ENCODE measurements at places on chromosomes 13 and 19. TPM values are rescaled to one million over a fixed set of nuclear protein-coding genes. Genes with fewer than 3 reads are reported as not detected.

GRCh38 chr13:25871389-25872125 lies 180.3 kb downstream of the SHISA2 start:
- no peak for DNase-seq

The LTBP4 gene
- 45.4 TPM for total RNA-seq

DNA sequence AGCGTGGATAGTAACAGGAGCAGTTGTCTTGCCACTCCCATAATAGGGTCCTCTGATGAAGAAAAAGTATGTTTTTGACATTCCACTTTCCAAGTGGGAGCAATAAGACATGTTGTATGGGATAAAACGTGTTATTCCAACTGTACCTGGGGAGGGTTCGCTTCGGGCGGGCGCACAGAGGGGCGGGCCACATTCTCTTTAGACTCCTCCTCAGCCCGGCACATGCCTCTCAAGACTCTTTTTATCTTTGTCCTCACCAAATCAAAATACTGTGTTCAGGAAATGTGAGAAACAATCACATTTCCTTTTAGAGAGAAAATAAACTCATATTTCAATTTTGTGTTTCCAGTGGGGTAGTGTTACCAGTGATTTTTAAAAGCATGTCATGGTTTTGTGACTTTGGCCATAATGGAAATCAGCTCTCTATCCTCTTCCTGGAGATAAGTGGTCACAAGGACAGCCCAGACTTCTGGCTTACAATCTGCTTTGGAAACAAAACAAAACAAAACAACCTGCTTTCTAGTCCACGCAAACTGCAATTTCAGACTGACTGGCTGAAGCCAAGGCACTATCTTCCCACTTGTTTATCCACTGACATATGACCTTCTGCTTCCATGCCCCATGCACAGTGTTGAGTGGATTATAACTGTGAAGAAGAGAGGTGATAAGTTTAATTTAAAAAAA lies 276.1 kb downstream of the NALCN start:
- no peak for DNase-seq

The DUXA gene
- not detected for total RNA-seq

GRCh38 chr19:8893419-8893818 lies 61.2 kb downstream of the MBD3L1 start:
- no peak for DNase-seq

DNA sequence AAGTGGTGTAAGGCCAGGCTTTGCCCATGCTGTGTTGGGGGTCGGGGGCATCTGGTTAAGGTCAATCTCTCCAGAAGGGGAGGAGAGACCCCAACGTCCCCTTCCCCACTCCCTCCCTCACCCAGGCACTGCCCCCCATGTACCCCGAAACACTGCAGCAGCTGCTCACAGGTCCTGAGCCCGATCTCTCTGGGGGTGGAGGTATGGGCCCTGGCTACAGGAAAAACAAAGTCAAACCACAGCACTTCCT lies 10.2 kb downstream of the CAPN12 start:
- peak; percentile 22 for DNase-seq

GRCh38 chr13:94063096-94063495 lies 416.4 kb downstream of the DCT start:
- no peak for DNase-seq

DNA sequence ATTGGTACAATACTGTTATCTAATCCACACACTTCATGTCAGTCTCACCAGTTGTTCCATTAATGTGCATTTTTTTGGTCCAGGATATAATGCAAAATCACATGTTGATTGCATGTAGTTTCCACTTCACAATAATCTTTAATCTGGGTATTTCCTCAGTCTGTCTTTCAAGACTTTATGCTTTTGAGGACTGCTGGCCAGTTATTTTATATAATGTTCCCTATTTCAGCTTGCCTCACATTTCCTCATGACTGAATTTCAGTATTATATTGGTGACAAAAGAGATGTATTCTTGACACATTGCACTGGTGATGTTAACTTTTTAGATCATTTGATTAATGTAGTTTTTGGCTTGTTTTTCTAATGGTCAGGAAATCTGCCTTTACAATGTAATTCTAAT lies 368.3 kb downstream of the IRS2 start:
- DNase-seq, result no peak

- DNase-seq, result peak; percentile 84
These were observed 13.4 kb upstream of the C19orf33 start for GRCh38 chr19:38290631-38291147.

The ZNF132 gene
- total RNA-seq, result 2.0 TPM

DNA sequence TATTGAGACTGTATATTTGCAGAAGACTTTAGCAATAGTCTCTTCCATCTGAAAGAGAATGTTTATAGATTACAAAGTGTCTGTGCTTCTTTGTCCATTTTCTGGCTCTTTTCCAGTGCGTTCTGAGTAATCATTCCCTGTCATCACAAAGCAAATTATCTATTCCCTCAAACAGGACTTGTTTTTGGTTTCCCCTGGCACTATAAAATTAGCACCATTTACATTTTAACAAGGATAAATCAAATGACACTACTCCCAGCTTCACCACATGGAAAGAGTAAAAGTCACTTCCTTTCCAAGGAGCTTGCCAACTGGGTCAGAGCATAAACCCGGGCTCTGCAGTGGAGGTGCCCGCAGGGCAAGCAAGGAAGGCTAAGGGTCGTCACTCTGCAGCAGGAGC lies 88.1 kb downstream of the SHISA2 start:
- no peak for DNase-seq

The PDS5B gene
- 11.2 TPM for total RNA-seq

The OR7D2 gene
- total RNA-seq, result not detected

- no peak for DNase-seq
These were observed 7.7 kb downstream of the KDM4B start for GRCh38 chr19:4976401-4977298.

- no peak for DNase-seq
These were observed 368.0 kb downstream of the FGF14 start for GRCh38 chr13:102033857-102034331.

- no peak for DNase-seq
These were observed 68.2 kb upstream of the MED4 start for GRCh38 chr13:48163061-48163460.

The SIAH3 gene
- 0.03 TPM for total RNA-seq

- no peak for DNase-seq
These were observed 855 bp downstream of the LYL1 start for GRCh38 chr19:13101590-13102415.

The FOXA3 gene
- total RNA-seq, result 27.5 TPM

DNA sequence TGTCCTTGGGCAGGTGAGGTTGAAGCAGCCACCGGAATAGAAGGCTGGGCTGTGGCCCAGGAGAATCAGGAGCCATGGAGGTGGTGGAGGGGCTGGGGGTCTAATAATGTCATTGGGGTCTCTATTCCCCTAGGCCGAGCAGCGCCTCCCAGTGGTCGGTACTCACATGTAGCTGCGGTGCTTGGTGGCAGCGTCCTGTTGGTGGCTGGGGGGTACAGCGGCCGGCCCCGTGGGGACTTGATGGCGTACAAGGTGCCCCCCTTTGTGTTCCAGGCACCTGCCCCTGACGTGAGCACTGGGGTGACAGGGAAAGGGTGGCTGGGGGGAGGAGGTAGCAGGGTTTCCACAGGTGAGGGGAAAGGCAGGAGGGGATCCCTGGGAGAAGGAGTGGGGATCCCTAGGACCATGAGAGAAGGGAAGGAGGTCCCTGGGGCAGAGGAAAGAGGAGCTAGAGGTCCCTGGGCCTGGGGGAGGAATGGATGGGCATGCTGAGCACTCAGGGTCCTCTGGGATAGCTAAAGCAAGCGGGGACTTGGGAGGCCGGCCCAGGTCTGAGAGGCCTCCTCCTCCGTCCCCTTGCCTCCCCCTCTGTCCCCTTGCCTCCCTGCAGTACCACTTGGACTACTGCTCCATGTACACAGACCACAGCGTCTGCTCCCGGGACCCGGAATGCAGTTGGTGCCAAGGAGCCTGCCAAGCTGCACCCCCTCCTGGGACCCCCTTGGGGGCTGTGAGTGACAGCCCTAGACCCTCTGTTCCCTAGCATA lies 18.1 kb downstream of the MEGF8 start:
- no peak for DNase-seq

The STOML3 gene
- not detected for total RNA-seq

DNA sequence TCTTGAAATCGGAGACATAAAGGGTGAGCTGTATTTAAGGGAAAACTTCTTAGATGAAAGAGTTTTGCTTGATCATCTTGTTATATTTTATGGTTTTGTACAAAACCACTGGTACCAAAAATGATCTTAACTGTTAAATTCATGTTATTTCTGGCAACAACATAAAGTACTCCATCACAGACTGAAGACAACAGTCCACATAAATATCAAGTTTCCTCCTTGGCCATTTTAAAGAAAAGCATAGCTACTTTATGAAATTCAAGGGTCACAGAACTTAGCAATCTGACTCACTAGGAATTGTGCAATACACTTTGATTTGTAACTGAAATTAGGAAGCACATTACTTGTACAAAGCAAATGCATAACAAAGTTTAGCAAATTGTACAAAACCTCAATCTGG lies 66.3 kb downstream of the TBC1D4 start:
- no peak for DNase-seq

The TSHZ3 gene
- 3.2 TPM for total RNA-seq

The CEACAM3 gene
- total RNA-seq, result not detected

GRCh38 chr19:39430675-39431593 lies 4.8 kb downstream of the RPS16 start:
- no peak for DNase-seq

DNA sequence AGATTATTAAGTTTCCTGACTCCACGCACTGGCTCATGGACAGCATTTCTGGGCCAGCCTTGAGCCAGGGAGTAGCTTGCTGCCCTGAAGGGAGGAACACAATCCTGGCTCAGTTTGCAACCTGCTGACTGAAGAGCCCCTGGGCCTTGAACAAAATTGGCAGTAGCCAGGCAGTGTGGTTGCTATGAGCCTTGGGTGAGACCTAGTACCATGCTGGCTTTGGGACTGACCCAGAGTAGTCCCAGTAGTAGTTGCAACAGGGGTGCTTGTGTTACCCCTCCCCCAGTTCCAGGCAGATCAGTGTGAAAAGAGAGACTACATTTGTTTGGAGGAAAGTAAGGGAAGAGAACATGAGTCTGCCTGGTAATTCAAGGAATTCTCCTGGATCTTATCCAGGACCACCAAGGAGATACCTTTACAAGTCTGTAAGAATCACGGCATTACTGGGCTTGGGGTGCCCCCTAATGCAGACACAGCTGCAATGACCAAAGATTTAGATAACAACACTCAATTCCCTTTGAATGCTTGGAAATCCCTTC lies 22.0 kb downstream of the ITGBL1 start:
- no peak for DNase-seq

The SERP2 gene
- total RNA-seq, result 1.6 TPM

DNA sequence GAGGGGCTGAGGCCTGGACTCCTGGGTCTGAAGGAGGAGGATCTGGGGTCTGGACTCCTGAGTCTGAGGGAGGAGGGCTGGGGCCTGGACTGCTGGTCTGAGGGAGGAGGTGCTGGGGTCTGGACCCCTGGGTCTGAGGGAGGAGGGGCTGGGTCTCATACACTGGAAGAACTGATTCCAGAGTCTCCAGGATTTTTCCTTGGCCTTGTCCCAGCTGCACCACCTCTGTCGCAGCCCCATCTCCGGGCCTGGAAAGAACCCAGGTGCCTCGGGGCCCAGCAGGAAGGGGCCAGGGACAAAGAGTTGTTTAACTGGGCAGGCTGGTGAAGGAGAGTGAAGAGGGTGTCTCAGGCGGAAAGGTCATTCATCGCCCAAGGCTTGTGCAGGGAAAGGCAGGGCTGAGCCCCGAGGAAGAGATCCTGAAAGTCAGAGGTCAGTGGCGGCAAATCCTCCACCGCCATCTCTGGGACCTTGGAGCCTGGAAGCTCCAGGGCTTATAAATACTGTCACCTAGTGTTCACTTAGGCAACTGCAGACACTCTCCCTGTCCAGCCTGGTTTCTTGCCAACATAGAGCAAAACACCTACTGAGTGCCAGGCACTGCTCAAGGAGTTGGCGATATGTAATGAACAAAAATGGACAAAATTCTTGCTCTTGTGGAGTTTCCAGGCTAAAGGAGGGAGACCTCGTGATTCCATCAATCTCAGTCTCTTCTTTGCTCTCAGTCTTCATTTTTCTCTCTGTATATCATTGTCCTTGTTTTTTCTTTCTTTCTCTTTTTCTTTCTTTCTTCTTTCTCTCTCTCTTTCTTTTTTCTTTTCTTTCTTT lies 4.4 kb upstream of the KCNN4 start:
- DNase-seq, result no peak

- DNase-seq, result no peak
These were observed 799.4 kb downstream of the PCDH9 start for GRCh38 chr13:66430728-66431127.

DNA sequence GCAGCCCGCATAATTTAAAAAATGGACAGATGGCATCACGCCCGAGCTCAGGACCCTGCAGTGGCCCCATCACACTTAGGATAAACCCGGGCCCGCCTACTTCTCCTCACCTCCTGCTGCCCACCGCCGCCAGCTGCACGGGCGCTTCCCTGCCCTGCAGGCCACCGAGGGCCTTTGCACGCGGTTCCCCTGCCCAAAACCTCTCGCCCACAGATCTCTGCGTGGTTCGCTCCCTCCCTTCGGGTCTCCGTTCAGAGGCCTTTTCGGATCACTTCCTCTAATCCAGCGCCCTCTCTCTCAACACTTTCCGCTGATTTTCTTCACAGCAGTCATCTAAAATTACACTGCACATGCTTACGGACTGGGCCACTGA lies 1.8 kb downstream of the SHISA7 start:
- no peak for DNase-seq

DNA sequence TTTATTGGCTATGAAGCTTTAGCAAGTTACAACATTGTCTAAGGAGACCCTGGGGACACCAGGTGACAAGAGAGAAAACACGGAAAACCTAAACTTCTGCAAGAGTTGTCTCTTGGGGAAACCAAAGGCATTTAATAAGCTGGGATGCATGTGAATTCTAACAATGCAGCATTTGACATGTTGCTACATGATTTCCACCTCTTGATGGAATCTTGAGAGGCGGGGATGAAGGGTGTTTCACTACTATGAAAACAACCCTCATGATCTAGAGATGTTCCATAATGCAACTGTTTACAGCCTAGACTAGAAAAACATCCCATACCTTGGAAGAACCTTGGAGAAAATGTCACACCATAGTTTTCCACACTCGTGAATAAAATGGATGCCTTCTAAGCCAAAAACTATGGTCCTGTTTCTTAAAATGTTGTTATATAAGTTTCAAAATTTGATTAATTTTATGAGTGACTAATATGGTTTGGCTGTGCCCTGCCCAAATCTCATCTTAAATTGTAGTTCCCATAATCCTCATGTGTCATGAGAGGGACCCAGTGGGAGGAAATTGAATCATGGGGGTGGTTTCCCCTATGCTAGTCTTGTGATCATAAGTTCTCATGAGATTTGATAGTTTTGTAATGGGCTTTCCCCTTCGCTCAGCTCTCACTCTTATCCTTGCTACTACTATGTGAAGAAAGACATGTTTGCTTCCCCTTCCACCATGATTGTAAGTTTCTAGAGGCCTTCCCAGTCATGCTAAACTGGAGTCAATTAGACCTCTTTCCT lies 164.6 kb downstream of the TNFSF13B start:
- no peak for DNase-seq

DNA sequence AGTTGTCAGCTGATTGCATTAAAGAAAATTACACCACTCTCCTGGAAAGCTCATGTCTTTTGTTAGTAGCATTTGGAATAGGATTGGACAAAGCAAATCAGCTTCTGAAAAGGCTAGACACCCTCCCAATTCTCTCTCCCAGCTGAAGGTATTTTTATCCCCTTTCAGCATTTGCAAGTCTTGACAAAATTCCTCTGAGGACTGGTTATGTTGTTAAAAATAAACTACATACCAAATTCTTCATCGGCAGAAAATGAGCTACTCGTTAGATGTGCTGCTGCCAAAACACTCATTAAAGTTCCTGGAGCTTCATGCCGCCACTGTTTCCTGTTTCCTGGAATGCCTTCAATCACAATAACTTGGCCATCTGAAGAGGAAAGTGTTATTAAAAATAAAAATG lies 37.1 kb downstream of the UTP14C start:
- DNase-seq, result no peak
